ENCODE measurements at places on chromosomes 5 and 9.

DNA sequence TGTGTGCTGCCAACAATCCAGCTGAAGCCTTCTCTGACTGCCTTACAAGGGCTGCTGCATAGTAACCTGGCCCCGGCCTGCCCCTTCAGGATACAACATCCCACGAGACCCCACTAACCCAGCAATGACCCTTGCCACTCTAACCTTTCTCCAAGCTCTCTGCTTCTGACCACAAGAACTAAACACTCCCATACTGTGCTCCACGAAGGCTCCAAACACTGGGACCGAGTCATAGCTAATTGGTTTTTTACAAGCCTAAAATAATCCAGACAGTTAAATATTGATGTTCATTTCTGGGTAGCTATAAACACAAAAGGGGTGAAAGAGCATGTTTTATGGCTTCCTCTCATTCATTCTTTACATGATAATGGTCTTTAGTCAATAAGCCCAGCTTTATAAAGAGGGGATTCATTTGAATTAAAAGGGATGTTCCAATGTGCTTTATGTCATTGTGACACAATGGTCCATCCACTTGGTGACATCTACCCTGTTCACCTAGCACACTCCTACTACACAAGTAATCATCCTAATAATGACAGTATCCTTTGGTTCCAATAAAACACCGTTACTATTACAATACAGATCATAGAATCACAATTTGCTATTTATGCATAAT lies 16.2 kb upstream of the TLE4 start:
- peak; percentile 29 for DNase-seq

DNA sequence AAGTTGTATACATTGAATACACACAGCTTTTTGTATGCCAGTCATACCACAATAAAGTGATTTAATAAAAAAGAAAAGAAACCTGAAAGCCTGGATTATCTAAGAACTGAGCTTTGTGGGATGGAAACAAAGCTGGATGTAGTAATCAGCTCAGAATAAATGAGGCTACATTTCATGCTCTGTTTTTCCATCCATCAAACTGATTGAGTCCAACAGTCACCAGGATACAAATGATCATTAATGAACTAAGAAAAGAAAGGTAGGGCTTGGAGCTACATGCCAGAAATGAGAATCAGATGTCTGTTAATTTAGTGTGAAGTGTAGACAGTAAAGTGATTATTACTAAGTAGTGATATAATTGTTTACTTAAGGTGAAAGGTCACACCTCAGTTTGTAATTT lies 109.8 kb upstream of the TARS1 start:
- no peak for DNase-seq

DNA sequence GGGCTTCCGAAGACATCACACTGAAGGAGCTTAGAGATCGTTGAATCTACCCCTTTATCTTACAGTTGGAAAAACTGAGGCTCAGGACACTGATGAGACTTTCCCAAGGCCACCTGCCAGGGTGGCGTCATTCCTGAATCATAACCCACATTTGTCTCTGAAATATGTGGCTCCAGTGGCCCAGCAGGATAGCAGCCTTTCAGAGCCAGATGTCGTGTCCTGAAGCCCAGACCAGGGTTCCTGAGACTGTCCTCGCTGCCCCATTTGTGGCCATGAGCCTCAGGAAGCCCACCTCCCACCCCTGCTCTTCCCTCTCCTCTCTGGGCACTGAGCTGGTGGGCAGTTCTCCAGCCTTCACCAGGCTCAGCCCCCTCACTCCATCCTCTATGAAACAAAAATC lies 2.4 kb downstream of the HMCN2 start:
- DNase-seq = no peak

GRCh38 chr5:131536850-131537448 lies 98.1 kb downstream of the RAPGEF6 start:
- DNase-seq = no peak

GRCh38 chr9:107219486-107220077 lies 63.5 kb upstream of the RAD23B start:
- DNase-seq = no peak

GRCh38 chr9:116713271-116713670 lies 26.2 kb downstream of the TRIM32 start:
- no peak for DNase-seq

- no peak for DNase-seq
These were observed 89.5 kb upstream of the PUM3 start for GRCh38 chr9:2933165-2934095.

DNA sequence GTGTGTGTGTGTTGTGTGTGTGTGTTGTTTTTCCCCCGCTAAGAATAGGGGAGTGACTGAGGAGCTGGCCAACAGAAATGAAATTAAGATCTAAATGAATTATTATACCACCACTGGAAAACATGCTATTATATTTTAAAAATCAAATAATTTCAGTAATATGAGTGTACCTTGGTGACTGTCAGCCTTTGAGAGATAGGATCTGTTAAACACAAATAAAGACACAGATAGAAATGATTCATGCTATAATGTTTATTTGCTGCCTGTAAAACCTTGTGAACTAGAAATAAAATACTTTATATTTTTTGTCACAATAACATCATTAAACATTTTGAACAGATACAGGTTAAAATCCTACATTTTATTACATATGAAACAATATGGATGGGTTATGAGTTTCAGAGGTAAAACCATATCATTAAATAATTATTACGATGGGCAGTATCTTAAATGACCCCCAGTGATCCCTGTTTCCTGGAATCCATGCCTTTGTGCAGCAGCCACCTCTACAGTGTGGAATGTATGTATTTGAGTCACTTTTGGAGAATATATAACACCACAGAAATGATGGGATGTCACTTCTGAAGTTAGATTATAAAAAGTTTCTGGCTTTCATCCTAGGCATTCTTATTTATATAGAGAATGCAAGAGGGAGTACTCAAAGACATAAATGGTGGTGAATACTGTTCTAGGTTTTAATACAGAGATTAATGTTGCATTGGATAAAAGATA lies 617.2 kb downstream of the CDH18 start:
- DNase-seq = no peak

DNA sequence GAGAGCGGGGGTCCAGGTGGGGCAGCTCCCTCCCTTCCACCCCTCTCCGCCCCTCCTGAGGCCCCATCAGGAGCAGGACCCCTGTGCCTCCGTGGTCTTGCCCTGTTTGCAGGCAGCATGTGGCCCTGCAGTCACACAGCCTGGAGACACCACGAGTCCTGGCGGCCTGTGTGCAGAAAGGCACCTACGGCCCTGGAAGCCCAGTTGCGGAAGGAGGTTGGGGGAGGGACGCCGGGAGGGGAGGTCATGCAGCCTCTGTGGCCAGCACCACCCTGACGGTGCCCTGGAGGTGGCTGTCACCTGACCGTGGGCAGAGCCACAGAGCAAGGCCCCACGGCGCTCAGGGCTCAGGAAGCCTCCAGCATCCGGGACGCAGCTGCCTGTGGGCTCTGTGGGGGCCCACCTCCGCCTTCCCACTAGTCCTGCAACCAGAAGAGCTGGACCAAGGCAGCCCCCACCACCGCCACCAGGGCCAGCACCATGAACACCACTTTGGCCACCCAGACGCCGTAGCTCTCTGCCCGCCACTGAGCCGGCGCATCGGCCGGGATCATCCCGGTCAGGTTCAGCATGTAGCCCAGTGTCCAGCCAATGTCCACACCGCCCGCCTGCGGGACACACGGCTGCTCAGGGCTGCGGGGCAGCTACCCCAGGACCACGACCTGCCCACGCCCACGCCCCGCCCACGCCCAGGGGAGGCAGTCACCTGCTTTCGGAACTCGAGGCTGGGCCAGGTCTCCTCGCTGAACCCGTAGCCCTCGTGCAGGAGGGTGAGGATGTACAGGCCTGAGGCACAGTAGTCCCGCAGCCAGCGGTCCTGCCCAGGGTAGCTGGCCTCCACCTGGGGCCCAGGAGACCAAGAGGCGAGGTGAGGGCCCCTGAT lies 6.4 kb downstream of the ENTPD8 start:
- DNase-seq = no peak

GRCh38 chr9:116387934-116388698 lies 234.5 kb downstream of the PAPPA start:
- DNase-seq = peak; percentile 28

- DNase-seq = no peak
These were observed 321.1 kb downstream of the ARHGEF28 start for GRCh38 chr5:73946919-73947602.

GRCh38 chr5:150035139-150035895 lies 34.8 kb downstream of the HMGXB3 start:
- no peak for DNase-seq

- DNase-seq = no peak
These were observed 179.9 kb downstream of the PPP2R2B start for GRCh38 chr5:146698651-146699050.

DNA sequence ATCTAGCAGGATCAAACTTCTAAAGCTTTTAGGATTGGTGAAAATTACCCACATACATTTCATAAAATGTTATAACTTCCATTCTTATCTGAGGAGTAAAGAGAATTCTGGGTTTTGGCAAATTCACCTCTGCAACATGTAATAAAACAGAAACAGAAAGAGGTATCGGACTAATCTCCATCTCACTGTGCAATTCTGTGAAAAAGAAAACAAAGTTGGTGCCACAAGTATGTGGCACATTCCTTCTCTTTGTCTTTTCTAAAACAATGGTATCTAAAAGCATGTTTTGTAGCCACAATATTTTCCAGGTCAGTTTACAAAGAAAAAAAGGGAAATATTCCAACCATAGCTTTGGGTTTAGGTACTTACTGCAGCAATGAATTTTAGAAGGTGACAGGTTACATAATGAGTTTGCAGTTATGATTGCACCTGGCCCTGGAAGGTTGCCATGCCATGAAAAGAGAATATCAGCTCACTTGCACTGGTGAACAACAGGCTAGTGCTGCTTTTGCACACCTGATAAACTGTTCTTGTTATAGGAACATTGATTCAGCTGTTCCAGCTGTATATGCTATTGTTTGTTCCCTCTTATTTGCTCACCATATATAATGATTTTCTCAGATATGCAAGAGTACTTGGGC lies 491.3 kb upstream of the MEF2C start:
- no peak for DNase-seq

DNA sequence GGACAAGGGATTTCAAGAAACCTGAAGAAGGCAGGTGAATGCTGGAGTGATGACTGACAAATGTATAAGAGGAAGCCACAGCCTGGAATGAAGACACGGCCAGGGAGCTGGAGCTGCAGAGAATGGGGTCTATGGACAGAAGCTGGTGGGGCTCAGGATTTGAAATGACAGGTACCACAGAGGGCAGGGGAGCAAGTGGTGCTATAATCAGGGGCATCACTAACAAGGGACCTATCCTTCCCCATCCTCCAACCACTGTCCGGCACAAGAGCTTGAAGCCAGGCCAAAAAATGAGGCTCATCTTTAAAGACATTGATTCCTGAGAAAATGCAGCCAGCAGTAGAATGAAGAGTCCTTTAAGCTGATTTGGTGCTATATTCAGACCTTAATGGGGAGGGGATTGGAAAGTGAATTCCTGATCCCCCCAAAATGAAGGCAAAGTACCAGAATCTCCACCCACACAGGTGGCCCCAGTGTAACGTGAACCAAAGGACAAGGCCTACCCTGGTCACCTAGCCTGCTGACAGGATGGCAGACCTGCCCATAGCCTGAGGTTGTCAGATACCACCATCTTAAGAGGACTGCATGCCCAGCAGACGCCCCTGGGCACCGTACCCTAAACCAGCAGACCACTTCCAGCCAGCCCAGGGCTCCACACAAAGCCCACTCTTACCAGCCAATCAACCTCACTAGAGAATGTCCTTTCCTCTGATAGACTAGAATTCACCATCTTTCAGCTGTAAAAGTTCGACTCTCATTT lies 109.2 kb downstream of the SAXO1 start:
- DNase-seq = no peak

- peak; percentile 21 for DNase-seq
These were observed 120.7 kb upstream of the SLIT3 start for GRCh38 chr5:169421677-169422076.

GRCh38 chr5:61994171-61994570 lies 311.8 kb upstream of the KIF2A start:
- DNase-seq = no peak

- no peak for DNase-seq
These were observed 124.0 kb downstream of the RGS3 start for GRCh38 chr9:113587471-113588031.

GRCh38 chr9:87712801-87713277 lies 13.1 kb upstream of the CTSL start:
- no peak for DNase-seq

Data from EL (cell line).